ENCODE measurements at places on chromosomes 2 and 18. TPM values are rescaled to one million over a fixed set of nuclear protein-coding genes. Genes with fewer than 3 reads are reported as not detected.

ALPI gene
- total RNA-seq, result not detected

ALLC gene
- not detected for total RNA-seq

COL4A3 gene
- total RNA-seq, result 5.4 TPM

COQ10B gene
- 17.6 TPM for total RNA-seq

- DNase-seq, result no peak
These were observed 2.3 kb downstream of the RFTN2 start for GRCh38 chr2:197673106-197673505.

DNA sequence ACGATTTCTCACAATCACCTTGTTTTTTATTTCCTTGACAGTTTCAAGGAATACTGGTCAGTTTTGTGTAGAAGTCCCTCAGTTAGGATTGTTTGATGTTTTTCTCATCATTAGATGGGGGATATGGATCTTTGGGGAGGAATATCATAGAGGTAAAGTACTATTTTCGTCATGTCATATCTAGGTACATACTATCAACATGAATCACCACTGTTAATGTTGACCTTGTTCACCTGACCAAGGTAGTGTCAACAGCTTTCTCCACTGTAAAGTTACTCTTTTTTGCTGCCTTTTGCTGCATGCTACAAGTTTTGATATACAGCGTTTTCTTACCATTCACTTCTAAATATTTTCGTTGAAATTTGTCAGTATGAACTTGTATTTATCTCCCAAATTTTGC, 32.7 kb downstream of the NLRC4 start:
- no peak for DNase-seq

- no peak for DNase-seq
These were observed 102.1 kb downstream of the SNTG2 start for GRCh38 chr2:1052771-1053191.

DNA sequence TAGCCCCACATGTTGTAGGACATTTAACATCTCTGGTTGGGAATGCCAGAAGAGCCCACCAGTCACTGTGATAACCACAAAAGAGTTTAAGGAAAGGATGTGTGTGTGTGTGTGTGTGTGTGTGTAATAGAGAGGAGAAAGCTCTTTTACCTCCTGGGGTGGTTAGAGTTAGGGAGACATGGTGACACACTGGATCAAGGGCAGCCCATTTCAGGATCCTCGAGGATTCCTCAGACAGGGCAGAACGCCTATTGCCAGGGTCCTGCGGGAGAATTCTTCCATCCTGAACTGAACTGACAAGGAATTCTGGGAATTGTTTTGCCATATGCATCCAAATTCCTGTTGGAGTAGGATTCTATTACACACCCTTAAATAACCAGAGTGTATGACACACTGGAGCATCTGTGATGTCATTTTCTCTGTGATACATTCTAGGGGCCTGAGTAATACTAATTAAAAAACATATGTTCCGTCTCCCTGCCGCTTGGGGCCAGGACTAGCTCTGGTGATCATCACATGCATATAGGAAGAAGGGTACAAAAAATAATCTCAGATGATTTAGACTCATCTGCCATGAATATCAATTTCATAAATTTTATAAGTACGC, 156.4 kb upstream of the MMADHC start:
- no peak for DNase-seq

DNA sequence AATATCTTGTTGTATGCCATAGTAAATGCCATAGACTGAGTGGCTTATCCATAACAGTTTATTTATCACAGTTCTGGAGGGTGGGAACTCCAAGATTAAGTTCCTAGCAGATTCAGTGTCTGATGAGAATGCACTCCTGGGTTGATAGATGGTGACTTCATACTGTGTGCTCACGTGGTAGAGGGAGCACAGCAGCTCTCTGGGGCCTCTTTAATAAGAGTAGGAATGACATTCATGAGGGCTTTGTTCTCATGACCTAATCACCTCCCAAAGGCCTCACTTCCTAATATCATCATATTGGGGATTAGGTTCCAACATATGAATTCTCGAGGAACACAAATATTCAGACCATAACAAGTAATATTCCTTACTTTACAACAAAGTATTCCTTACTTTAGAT, 98.1 kb upstream of the SH3BP4 start:
- DNase-seq, result no peak
